Lower lobe of right lung (tissue), 2 donors: ENCODE measurements at places on chromosomes 3 and 15. TPM values are rescaled to one million over a fixed set of nuclear protein-coding genes. Genes with fewer than 3 reads are reported as not detected.

GRCh38 chr3:36653095-36653494 is 111.3 kb downstream of the DCLK3 start:
- H3K27ac ChIP-seq, result no peak overlapping the region
- no peaks in the 10 kb centered on the region for H3K27me3 ChIP-seq
- no peaks in the 10 kb centered on the region for H3K4me1 ChIP-seq
- no peak overlapping the region for H3K4me3 ChIP-seq

DNA sequence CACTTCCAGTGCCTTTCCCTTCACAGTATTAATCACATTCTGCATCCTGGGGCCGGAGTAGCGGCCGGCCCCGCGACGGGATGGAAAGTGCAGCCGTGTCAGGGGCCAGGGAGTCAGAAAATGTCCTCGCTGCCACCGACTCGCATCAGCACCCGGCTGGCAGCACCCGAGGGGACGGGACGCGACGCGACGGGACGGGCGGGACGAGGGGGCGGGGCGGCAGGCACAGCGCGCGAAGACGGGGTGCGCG is 353 bp downstream of the ATG3 start:
- no peak for DNase-seq
- peak overlapping the region; percentile 94 for H3K27ac ChIP-seq
- no peaks in the 10 kb centered on the region for H3K27me3 ChIP-seq
- peaks cover 44% of the 10 kb centered on the region for H3K4me1 ChIP-seq
- peaks cover 26% of the 10 kb centered on the region for H3K36me3 ChIP-seq

- no peaks in the 10 kb centered on the region for H3K36me3 ChIP-seq
- H3K27ac ChIP-seq, result no peak overlapping the region
- no peak overlapping the region for H3K4me3 ChIP-seq
- H3K4me1 ChIP-seq, result no peaks in the 10 kb centered on the region
- H3K27me3 ChIP-seq, result no peaks in the 10 kb centered on the region
Observed at GRCh38 chr15:75985971-75986370, 26.3 kb downstream of the NRG4 start.

DNA sequence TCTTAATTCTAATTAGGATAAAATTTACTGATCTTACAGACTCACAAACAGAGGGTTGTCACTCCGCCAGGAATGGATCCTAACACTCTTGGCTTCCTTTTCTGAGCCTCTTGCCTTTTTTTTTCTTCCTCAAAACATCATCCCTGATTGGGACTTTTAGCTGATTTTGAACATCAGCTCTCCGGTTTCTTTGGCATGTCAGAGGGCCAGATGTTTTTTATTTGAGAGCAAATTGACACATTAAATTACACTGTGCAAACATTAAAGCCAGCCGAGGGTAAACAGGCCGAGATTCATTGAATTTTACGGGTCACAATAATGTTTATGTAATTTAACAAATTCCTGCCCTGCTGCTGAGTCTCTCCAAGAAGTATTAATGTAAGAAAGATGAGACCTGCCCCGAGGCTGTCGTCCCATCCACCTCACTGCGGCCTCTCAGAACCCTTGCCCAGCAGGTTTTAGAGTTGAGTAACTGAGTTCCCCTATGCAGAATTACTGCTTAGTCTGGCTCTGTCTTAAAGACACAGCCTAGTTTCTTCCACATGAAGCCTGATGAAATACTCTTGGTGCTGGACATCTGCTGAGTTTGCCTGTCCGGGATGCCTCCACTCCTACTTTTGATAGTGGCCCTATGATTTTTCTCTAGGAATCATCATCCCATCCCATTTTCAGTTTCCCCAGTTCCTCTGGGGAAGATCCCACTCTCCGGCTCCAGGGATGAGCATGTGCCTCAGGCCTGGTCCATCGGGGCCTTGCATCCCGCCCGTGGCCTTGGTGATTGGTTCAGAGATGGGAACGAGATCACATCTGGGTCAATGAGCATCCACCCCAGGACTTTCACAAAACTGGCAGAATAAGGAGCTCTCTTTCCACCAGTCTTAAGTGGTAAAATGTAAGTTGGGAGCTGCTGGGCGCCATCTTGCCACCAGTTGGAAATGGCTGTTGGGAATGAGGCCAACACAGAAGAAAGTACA is 226.6 kb upstream of the TLE3 start:
- DNase-seq, result no peak
- H3K36me3 ChIP-seq, result no peaks in the 10 kb centered on the region
- no peak overlapping the region for H3K27ac ChIP-seq
- H3K4me1 ChIP-seq, result peaks cover 65% of the 10 kb centered on the region
- no peaks in the 10 kb centered on the region for H3K27me3 ChIP-seq
- H3K4me3 ChIP-seq, result no peak overlapping the region

GRCh38 chr3:98513736-98514135 is 9.0 kb downstream of the CLDND1 start:
- H3K4me3 ChIP-seq, result no peak overlapping the region
- no peak for DNase-seq
- no peak overlapping the region for H3K27ac ChIP-seq
- peaks cover 43% of the 10 kb centered on the region for H3K36me3 ChIP-seq

DNA sequence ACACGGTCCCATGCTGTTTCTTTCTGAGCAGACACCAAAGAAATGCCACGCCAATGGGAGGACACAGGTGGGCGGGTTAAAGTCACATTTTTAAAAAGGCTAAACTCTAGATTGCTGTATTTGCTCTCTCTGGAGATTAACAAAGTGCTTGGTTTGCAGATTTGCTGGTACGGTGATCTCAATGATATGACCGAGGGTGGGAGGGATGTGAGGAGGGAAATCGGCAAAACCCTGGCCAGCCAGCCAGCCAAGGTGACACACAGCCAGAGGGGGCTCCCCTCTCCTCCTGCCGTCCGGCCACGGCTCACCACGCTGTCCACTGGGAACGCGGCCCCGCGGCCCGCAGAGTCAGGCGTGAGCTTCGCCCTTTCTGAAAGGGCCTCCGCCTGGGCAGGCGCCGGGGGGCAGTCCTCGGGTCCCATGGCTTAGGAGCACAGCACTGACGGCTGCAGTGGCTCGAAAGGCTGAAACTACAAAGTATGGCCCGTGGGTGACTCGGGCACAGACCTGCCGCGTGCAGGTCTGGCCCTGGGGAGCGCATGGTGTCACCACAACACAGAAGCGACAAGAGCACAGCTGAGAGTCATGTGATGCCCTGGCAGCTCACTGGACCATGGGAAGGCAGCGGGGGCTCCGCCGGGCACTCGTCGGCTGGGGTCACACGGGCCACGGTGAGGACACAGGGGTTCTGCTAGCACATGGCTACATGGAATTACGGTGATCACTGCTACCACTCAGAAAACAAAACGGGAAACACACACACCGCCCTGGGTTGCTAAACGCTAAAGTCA is 57.8 kb upstream of the RPL32 start:
- no peak overlapping the region for H3K4me3 ChIP-seq
- peaks cover 17% of the 10 kb centered on the region for H3K4me1 ChIP-seq
- H3K27ac ChIP-seq, result no peak overlapping the region
- peaks cover 61% of the 10 kb centered on the region for H3K36me3 ChIP-seq
- peak; percentile 38 for DNase-seq

DNA sequence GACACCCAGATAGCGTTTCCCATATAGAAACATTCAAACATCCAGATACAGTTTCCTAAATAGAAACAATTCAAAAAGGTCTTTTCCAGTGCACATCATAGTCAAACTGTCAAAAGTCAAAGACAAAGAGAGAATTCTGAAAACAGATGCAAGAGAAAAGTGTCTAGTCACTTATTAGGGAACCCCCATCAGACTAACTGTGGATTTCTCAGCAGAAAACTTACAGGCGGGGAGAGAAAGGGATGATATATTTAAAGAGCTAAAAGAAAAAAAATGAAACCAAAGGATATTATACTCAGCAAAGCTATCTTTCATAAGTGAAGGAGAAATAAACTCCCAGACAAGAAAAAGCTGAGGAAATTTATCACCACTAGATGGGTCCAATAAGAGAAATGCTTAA is 22.3 kb upstream of the CX3CR1 start:
- DNase-seq, result no peak
- no peak overlapping the region for H3K27ac ChIP-seq
- H3K27me3 ChIP-seq, result no peaks in the 10 kb centered on the region
- no peaks in the 10 kb centered on the region for H3K4me1 ChIP-seq
- H3K4me3 ChIP-seq, result no peak overlapping the region

GRCh38 chr3:12046406-12046805 is 42.2 kb downstream of the SYN2 start:
- no peak overlapping the region for H3K4me3 ChIP-seq
- no peak overlapping the region for H3K27ac ChIP-seq

GRCh38 chr3:179107617-179108016 is 36.0 kb upstream of the ZMAT3 start:
- DNase-seq, result no peak
- H3K27me3 ChIP-seq, result no peaks in the 10 kb centered on the region
- H3K4me1 ChIP-seq, result no peaks in the 10 kb centered on the region

- no peaks in the 10 kb centered on the region for H3K4me1 ChIP-seq
- H3K27ac ChIP-seq, result no peak overlapping the region
- no peak for DNase-seq
- H3K36me3 ChIP-seq, result no peaks in the 10 kb centered on the region
Observed at GRCh38 chr15:60941448-60941847, 287.7 kb downstream of the RORA start.

DNA sequence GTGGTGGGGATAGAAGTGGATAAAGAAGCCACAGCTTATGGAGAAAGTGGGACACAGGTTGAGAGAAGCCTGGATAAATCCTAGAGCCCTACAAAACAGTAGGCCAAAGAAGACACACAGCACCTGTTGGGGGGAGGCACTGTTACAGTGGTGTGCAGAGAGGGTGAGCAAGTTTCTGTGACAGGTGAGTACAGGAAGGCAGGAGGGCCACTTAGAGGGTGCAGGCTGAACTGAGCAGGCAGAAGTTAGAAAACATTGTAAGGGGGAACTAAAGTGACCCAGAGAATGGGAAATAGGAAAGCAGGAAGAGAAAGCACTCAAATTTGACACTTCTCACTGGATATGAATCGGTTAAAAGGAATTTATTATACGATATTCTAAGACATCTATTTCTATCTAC is 146.1 kb upstream of the TMCO5A start:
- no peaks in the 10 kb centered on the region for H3K4me1 ChIP-seq
- H3K36me3 ChIP-seq, result no peaks in the 10 kb centered on the region
- H3K27ac ChIP-seq, result no peak overlapping the region

DNA sequence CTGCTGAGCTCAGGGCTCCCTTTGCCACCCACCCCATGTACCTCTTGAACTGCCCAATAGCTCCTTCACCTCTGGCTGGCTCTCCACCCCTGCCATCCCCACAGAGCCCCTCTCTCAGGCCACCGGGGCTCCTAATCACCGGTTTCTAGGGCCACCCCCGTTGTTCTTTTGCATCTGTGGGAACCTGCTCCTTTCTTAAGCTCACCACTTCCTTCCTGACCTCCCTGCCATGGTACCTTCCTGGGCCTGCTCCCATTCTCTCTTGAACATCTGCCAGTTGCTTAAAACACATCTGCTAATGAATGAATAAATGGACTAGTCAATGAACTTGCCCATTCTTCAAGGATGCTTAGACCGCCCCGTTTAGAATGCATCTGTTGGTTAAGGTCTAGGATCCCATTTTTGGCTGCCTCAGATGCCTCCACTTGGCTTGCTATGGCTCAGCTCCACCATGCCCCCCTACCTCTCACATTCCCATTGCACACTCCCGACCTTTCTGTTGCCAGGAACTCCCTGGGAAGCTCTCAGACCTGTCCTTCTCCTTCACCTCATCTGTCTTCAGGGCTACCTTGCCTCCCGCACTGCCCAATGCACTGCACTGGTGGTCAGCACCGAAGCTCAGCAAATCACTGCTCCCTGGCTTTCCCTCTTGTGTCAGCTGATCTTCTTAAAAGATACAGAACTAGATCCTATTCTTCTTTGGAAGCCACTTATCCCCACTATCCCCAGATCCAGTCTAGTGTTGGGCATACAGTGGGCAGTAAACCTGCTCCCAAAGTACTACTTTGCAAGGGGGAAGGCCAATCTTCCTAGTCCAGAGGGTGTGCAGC is 9.1 kb downstream of the AMOTL2 start:
- peak overlapping the region; percentile 45 for H3K4me3 ChIP-seq
- no peak for DNase-seq
- H3K4me1 ChIP-seq, result peaks cover 99% of the 10 kb centered on the region

- H3K27ac ChIP-seq, result peak overlapping the region; percentile 82
- DNase-seq, result no peak
- H3K4me3 ChIP-seq, result peak overlapping the region; percentile 82
Observed at GRCh38 chr3:10025205-10026083, 793 bp upstream of the FANCD2 start.

DNA sequence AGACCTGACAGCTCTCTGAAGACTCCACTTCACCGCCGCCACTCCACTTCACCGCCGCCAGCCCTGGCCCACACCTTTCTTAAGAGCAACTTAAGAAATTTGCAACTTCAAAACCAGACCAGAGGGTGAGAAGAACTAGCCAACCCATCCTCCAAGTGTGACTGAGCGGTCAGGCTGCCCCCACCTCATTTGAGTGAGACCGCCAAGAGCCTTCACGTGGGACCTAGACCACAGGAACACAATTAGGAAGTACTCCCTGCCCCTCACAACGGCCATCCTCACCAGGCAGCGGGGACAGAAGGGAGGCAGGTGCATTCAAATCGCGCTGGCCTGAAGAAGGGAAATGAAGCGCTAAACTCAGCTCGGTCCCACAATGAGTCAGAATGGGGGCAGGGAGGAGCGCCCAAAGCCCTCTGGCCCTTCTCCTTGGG is 156.8 kb upstream of the BCL6 start:
- H3K27me3 ChIP-seq, result no peaks in the 10 kb centered on the region
- H3K27ac ChIP-seq, result no peak overlapping the region
- no peak overlapping the region for H3K4me3 ChIP-seq
- peak; percentile 49 for DNase-seq

- H3K4me3 ChIP-seq, result no peak overlapping the region
- H3K27me3 ChIP-seq, result peaks cover 6% of the 10 kb centered on the region
- no peak overlapping the region for H3K27ac ChIP-seq
- no peaks in the 10 kb centered on the region for H3K36me3 ChIP-seq
- no peak for DNase-seq
Observed at GRCh38 chr3:127383656-127384179, 95.9 kb upstream of the PRR20G start.

DNA sequence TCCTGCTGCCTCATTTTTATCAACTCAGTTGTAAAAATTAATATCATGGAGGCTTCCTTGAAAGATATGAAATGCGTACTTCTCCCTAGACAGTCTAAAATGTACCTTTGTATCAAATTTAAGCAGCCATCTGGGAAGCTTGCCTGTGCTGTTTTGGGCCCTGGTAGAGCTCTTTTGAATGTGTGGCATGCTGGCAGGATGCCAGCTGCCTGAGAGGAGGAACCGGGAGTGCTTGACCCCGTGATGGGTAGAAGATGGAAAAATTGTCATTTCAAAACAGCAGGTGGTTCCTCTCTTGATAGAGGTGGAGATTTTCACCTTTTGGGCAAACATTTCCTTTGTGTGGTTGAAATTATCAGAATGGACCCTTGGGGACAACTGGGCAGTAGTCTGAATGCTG is 245.3 kb downstream of the RPLP1 start:
- H3K4me1 ChIP-seq, result no peaks in the 10 kb centered on the region
- H3K27ac ChIP-seq, result no peak overlapping the region
- H3K36me3 ChIP-seq, result no peaks in the 10 kb centered on the region
- H3K27me3 ChIP-seq, result no peaks in the 10 kb centered on the region
- H3K4me3 ChIP-seq, result no peak overlapping the region
- DNase-seq, result no peak

GRCh38 chr3:58041826-58042324 is 33.7 kb downstream of the FLNB start:
- H3K36me3 ChIP-seq, result no peaks in the 10 kb centered on the region
- peak overlapping the region; percentile 28 for H3K27ac ChIP-seq
- peaks cover 55% of the 10 kb centered on the region for H3K4me1 ChIP-seq
- H3K27me3 ChIP-seq, result no peaks in the 10 kb centered on the region
- no peak for DNase-seq

Gene EPHB1
- total RNA-seq, result 3.0 TPM

Gene NOX5
- total RNA-seq, result not detected

Gene RARRES1
- total RNA-seq, result 65.8 TPM

Gene IMPDH2
- 112 TPM for total RNA-seq

Gene NEK10
- total RNA-seq, result 9.4 TPM

Gene SAMD7
- total RNA-seq, result not detected

Gene INSYN1
- total RNA-seq, result 3.8 TPM

Gene CELF6
- total RNA-seq, result 5.7 TPM

Gene MESP2
- total RNA-seq, result not detected

Gene RTP2
- not detected for total RNA-seq

Gene MELTF
- 5.2 TPM for total RNA-seq
